Activated T-cell treated with anti-CD3 and anti-CD28 coated beads, Interleukin-2, amount 50 U/mL, for 4 hours (primary cell): ENCODE measurements at places on chromosomes 7 and 10. TPM values are rescaled to one million over a fixed set of nuclear protein-coding genes. Genes with fewer than 3 reads are reported as not detected.

The OR6V1 gene
- not detected for total RNA-seq

The OPN1SW gene
- not detected for total RNA-seq

- DNase-seq: no peak
These were observed 111.9 kb upstream of the IGFBP3 start for GRCh38 chr7:46032942-46033341.

GRCh38 chr10:69340695-69341094 is 62.4 kb downstream of the HK1 start:
- DNase-seq: no peak

The GBX1 gene
- total RNA-seq: not detected

DNA sequence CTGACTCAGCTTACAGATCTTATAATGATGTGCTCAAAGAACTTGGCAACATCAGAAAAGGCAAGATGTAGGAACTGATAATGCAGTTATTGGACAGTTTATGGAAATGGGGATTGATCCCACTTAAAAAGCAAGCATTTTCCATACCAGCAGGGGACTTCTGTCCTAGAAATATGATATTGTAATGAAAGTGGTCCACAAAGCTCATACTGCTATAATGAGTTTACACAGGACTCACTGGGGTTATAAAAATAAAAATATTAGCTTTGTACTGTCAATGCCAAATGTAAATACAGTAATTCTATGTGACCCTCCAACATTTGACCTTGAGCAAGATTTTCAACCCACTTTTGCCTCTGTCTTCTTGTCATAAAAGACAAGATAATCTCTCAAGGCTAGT is 145.5 kb upstream of the SEM1 start:
- DNase-seq: no peak

GRCh38 chr7:101018271-101019167 is 1.4 kb upstream of the MUC17 start:
- DNase-seq: no peak

GRCh38 chr7:70303780-70304179 is 705.5 kb downstream of the AUTS2 start:
- DNase-seq: no peak

GRCh38 chr7:140920745-140921144 is 4.0 kb downstream of the BRAF start:
- DNase-seq: no peak

The TMEM176A gene
- 0.24 TPM for total RNA-seq

DNA sequence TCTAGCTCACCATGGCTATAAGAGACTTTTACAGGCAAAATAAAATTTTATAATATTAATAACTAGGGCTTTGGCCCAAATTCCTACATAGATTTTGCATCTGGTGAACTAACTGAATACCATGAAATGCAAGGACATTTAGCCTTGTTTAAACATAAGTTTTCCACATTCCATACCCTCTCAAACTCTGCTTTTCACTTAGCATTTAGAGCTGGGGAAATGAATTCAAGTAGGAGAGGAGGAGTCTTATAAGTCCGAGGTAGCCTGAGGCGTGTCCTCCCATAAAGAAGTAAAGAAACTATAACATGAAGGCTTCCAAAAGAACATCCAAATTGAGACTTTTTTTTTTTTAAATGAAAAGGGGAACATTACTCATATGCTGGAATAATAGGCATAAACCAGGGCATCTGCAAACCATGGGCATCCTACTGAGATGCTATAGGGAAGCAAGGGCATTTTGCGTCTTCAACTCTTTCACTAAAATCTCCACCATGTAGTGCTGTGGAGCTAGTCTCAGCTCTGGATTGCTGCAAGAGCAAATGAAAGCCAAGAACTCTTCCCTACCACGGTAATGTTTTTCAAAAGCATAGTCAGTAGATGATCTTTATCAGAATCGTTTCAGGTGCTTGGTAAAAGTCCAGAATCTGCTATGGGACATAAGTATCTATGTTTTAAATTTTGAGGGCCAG is 79.1 kb downstream of the PALS2 start:
- no peak for DNase-seq

The SPDYE1 gene
- not detected for total RNA-seq

DNA sequence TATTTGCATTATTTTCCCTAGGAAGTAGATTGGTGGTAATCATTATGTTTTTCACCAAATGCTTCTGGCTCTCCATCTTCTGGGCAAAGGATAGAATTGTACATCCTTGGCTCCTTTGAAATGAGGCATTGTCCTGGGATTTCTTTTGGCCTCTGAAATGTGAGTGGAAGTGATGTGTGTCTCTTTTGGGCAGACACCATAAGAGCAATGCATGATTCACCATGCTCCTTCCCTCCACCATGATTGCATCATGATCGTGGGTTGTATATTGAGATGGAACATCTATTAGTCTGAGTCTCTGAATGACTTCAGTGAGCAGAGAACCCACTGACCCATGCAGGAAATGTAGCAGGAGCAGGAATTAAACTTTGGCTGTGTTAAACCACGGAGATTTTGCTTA is 49.2 kb downstream of the ADRA2A start:
- DNase-seq: no peak

DNA sequence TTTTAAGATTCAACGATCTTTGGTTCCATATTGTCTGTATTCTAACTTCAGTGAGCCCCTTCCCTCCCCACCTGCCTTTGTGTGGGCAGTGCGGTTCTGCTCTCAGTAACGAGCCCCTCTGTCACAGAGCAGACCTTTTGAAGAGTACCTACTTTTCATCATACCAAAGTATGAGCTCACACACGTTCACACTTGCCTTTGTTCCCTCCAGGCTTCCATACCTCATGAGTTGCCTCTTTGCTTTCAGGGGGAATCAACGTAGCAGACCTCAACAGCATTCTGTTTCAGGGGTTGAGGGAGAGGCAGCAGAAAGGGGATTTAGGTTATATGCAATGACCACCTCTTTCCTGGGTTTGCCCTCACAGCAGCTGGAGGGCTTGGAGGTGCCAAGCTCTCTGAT is 211.4 kb upstream of the MDFIC start:
- DNase-seq: no peak

The CPA4 gene
- not detected for total RNA-seq

DNA sequence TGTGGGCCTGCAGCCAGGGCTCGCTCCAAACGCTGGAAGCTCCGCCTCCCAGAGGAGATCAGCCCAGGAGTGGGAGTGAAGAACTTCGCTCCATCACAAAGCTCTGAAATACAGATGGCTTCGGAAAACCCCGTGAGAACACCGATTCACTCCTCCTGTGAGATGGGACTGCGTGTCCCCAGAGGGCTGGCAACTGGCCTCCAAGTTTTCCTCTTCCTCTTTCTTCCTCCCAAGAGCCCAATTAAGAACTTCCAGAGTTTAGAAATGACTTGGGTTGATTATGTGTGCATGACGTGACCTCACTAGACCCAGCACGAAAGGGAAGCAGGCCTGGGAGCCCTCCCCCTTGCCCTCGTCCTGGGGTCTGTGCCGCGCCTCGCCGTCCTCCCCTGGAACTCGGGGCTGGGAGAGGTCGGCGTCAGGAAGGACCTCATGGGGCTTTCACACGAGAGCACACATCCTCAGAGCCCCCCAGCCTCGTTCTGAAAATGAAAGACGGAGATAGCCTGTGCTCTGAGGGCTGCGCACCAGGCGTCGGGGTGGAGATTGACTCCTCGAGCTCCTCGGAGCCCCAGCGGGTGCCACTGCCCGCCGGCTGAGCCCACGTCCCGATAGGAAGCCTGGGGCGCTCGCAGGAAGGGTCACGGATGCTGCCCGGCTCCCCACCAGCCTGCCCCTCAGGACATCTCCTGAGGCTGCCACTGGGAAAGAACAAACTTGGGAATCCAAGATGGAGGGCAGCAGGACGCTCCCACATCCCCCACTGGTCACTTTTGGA is 37.8 kb downstream of the PTPRN2 start:
- no peak for DNase-seq

The VGF gene
- not detected for total RNA-seq

- DNase-seq: no peak
These were observed 29.7 kb downstream of the GNA12 start for GRCh38 chr7:2814186-2814945.

DNA sequence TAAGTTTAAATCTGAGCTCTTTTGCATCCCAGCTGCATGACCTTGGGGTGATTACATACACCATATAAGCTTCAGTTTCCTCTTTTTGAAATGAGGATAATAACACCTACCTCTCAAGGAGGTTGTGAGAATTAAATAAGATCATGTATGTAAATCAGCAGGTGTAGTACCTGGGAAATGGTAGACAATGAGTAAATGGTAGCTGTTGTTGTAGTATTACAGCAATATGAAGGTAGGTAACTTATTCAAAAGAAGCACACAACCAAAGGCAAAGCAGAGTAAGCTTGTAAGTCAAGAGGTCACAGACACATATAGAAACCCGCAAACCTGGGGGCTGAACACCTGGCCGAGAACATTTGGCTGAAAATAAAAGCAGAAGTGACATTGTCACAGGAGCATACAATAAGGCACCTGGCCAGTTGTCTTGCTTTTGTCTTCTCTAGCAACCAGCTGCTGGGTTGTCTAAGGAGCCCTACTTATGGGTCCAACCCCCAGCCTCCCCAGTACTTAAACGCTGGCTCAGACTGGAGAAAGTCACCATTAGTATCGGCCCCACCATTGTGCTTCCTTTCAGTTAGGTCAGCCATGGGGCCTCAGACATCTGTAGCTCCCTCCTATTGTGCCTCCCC is 203.6 kb upstream of the MKLN1 start:
- no peak for DNase-seq

The LRRC61 gene
- 24.5 TPM for total RNA-seq

DNA sequence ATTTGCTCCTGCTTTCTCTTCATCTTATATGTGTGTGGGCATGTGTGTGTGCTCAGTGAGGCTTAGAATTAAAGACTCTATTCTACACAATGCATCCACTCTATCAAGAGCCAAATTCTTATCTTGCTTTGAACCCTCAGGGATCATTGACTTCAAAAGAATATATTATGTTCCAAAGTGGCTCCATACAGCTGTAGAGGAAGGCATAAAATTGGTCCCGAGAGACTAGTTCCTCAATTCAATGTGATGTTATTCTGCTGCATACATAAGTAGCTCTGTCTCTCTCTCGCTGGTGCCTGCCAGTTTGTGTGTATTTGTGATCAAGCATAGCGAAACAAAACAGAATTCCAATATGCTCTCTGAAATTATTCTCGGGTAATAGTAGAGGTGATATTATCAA is 997.9 kb upstream of the POT1 start:
- no peak for DNase-seq

GRCh38 chr10:129438024-129438423 is 29.0 kb upstream of the MGMT start:
- DNase-seq: no peak

- DNase-seq: no peak
These were observed 42.7 kb downstream of the SPDYE5 start for GRCh38 chr7:75534727-75535307.

DNA sequence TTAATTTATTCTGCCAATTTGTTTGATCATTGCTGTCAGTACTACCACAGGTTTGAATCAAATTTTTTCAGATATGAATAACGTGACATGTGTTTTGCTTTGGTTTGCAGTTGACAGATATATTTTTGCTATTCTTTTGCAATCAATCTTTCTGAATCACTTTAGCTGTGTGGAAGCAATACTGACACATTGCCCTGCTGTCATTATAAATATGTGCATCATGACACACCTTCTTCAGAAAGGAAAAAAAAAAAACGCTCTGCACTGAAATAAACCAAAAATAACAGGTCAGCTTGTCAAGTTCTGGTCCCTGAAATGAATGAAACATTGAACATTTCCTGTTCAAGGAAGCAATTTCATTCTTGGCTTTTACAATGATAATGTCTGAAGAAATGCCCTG is 93.8 kb upstream of the FAM13C start:
- DNase-seq: no peak

The PDE6C gene
- total RNA-seq: not detected

DNA sequence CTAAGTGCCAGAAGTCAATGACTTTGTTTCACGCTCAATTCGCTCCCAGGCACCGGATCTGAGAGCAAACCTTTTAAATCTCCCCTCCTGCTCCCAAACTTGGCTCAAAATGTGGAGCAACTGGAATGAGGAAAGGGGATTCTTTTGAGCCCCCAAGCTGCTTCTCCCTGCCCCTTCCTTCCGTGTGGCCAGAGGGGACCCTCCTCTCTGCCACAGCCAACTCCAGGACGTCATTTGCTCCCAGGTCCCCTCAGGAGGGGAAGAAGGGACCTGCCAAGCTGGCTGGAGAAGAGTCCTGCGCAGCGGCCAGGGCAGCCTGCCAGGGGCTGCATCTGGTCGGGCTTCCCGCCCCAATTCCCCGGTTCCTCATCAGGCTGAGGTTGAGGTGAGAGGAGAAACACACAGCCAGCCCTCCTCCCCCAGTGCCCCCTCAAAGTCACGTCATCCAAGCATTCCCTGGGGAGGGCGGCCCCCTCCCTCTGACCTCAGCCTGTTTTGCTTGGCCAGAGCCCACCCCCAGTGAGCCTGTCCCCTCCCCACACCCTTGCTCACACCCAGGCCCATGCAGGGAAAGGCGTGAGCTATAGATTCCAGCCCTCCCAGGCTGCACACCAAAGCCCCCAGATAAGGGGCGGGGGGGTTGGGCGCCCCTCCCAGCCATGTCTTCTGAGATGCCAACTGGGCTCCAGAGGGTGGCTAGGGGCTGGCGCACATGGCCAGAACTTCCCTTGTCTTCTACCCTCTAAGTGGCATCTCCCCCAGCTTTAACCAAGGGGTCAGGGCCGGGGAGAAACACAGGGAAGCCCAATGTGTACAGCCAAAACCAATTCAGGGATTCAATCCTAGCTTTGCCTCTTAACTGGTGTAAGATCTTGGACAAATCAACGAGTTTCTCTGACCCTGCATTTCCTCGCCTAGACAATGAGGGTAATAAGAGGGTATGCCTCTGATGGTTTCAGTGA is 35.0 kb downstream of the SH3PXD2A start:
- no peak for DNase-seq

The NPFFR1 gene
- not detected for total RNA-seq

DNA sequence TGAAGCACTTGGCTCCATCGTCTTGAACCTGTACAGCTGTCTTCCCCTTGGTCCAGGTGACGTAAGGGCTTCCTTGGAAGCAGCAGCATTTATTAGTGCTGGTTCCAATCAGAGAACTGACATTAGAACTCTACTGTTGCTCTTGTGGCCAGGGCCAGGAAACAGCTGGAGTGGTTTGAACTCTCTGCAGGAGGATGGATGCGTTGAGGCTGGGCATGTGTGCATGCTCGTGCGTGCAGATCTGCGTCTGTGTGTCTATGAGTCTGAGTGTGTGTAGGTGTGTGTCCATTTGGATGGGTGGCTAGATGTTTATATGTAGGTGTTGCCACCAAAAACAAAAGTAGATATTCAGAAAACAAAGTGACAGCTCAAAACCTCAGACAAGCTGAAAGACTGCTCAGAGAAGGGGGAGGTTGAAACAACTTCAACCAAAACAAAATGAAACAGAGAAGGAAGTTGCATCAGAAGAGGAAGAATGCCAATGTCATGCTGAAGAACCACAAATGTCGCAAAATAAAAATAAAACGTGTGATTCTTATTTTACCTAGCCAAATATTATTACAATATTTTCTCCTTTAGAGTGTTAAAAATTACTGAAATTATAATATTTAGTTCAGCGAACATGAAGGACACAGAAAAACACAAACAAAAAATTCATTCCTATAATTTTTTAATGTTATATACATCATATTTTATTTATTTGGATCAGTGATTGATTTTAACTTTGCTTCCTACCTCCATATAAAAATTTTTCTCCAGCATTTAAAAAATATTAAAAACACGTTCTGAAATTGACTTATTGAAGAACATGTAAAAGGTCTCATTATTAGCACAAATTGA is 96.1 kb upstream of the MKLN1 start:
- DNase-seq: peak; percentile 25

The LIPM gene
- total RNA-seq: not detected

The SLC35G1 gene
- 3.3 TPM for total RNA-seq
